ENCODE measurements at places on chromosomes 12 and 14.

DNA sequence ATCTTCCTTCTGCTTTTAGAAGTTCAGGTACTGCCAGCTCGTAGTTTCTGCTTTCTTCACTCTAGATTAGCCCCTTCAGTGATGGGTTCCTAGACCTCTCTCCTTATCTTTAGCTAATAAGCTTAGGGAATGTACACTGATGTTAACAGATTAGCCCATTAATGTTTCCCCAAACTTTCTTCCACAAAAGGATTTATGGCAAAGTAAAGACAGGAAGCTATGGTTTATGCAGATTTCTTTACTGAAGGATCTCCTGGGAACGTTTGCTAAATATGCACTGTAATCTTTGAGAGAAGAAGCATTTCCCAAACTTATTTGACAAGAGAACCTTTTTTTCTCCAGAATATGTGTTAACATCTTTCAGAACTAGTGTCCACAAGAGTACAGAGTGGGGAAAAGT, 4.2 kb downstream of the SOCS4 start:
- DNase-seq: no peak

DNA sequence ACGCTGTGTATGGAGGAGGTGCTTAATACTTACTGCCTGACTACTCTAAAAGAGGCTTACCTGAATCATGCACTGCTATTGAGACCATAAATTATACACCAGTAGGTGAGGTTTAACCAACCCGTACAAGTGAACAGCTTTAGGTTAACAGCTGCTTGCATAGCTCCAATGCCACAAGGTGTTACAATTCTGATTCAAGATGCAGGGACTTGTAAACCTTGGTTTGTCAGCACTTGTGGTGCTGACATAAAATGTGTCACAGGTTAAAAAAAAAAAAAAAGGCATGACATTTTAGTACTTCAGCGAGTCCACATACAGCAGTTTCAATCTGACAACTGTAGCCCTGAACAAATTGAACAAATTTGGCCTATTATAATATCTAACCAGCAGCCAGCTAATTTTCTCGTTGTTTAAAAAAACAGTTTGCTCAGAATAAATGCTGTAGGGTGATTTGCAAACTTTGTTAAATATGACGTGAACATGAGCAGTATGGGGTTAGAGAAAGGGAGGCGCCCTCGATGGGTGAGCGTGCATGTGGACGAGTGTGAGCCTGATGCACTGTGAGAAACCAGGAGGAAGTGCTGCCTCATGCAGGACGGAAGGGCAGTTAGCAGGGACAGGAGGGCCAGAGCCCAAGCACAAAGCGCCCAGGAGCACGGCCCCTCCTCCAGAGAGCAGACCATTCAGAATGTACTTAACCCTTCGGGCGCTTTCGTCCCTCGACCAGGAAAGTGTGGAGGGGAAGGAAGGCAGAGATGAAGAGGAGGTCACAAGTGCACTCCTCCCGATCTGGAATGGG, 44.7 kb downstream of the TCHP start:
- DNase-seq: peak; percentile 32

GRCh38 chr12:50276912-50277671, 6.2 kb downstream of the LIMA1 start:
- no peak for DNase-seq

- no peak for DNase-seq
Measured at GRCh38 chr12:105223352-105223845, 12.6 kb downstream of the APPL2 start.

- no peak for DNase-seq
Measured at GRCh38 chr12:49932023-49932422, 18.5 kb upstream of the AQP2 start.

- no peak for DNase-seq
Measured at GRCh38 chr12:71477609-71478008, 38.0 kb downstream of the LGR5 start.

- DNase-seq: no peak
Measured at GRCh38 chr12:87883806-87884205, 145.4 kb downstream of the C12orf50 start.

GRCh38 chr14:94612174-94612573, at the start of gene SERPINA3:
Gene SERPINA3 (plus strand): TSS chr14:94612391. CDS start chr14:94614442, 2,051 bp downstream.
- peak; percentile 57 for DNase-seq

GRCh38 chr12:68106160-68106559, 53.4 kb downstream of the IFNG start:
- DNase-seq: no peak

DNA sequence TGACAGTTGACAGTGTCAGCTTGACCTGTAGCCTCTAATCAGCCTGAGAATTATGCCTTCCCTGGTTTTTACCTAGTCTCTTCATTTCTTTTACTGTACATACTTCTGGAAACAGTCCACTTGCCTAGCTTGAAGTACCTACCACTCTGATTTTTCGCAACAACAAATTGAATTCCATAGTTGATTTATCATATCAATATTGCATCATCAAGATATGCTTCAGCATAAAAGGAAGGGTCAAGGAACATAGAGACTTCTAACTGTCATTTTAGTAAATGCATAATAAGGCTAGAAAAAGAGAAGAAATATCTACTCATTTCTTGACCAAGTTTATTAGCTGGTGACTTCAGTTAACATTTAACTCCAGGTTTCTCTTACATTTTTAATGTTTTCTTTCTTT, 174.2 kb upstream of the FAR2 start:
- DNase-seq: no peak

DNA sequence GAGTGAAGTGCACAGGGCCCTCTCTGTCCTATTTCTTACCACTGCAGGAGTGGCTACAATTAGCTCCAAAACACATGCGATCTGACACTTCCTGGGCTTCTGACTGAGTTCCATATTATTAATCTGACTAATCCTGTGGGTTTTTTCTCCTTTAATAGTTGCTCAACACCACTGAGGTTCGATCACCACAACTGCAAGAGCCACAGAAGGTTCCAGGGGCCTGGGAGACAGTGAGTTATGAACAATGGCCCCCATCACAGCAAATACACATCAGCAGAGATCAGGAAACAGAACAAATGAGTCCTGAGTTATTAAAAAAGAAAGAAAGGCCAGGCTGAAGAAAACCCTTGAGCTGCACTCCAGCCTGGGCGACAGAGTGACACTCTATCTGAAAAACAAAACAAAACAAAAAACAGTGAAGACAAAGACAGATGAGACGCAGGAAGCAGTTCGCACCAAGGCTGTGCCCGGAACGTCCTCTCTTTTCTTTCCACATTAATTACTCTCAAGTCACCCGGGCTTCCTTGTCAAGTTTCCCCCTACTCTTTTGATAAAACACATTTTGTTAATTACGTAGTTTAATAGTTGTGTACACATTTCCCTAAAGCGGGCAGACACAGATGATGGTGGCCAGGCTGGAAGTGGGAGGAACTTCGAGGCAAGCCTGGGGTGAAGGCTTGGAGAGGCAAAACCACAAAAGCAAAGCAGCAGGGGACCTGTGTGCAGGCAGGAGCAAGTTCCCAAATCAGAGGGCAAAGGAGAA, 42.7 kb downstream of the CDC42BPB start:
- no peak for DNase-seq

DNA sequence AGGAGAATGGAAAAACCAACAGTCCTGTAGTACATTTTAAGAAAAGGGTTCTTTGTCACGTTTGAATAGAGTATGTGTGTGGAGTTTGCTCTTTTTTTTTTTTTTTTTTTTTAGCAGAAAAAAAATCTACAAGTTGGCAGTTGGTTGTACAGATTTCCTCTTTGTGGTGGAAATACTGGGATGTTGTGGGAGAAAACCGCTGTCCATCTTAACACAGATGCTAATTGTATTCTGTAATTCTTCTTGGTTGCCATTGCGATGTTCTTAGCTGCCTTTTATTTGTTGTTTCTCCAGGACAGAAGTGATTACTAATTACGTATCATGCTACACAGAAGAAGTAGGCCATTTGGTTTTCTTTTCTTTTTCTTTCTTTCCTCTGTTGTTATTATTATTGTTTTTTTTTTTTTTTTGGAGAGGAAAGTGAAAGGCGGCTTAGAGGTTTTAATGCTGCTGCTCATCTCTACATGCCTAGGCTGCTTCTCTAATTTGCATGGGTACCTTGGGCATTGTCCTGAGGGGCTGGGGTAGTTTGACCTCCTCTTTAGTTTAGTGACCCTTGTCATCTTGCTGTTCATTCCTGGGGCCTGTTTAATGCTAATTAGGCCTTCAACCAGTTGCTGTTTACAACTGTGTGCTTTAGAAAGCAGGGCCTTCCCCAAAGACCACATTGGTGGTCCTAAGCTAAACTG, 94.7 kb downstream of the TMTC2 start:
- DNase-seq: no peak

- peak; percentile 31 for DNase-seq
Measured at GRCh38 chr12:29066011-29066588, 83.0 kb upstream of the FAR2 start.

DNA sequence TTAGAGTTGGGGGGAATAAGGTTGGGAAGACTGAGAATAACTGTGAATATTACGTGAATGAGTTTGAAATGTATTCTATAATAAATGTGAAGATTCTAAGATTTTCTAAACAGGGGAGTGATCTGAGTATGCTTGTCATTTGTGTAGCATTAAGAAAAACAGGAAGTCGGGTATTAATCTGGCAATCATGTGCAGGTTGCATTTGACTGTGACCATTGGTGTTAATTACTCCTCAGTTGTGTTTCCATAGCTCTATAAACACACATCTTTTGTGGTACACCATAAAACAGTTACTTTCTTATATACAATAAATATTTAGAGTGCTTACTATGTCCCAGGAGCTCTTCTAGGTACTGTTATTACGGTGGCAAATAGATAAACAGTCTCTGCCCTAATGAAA, 434.4 kb upstream of the PDE3A start:
- no peak for DNase-seq

- no peak for DNase-seq
Measured at GRCh38 chr14:34383839-34384238, 78.2 kb downstream of the SPTSSA start.

- no peak for DNase-seq
Measured at GRCh38 chr14:69643430-69644200, 32.2 kb downstream of the SUSD6 start.

GRCh38 chr14:72054911-72055310, 122.7 kb downstream of the RGS6 start:
- DNase-seq: no peak

DNA sequence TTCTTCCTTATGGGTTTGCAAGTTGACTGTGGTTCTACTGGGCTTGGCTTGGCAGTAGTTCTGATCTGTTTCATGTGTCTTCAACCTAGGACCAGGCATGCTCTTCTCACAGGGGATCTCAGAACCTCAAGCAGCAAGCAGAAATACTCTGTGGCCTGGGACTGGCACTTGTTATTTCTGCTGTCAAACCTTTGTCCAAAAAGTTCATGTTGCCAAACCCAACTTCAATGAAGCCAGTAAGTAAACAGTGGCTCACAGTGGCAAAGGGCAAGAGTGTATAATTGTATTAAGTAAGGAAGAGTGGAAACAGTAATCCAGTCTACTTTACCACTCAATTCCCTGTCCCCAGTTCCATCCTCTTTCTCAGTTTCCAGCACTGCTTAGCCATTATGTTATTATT, 15.7 kb upstream of the HMGA2 start:
- DNase-seq: no peak

- peak; percentile 62 for DNase-seq
Measured at GRCh38 chr14:65277580-65278270, 134.8 kb upstream of the FUT8 start.

GRCh38 chr12:103884316-103884715, 43.3 kb upstream of the NT5DC3 start:
- DNase-seq: peak; percentile 56

DNA sequence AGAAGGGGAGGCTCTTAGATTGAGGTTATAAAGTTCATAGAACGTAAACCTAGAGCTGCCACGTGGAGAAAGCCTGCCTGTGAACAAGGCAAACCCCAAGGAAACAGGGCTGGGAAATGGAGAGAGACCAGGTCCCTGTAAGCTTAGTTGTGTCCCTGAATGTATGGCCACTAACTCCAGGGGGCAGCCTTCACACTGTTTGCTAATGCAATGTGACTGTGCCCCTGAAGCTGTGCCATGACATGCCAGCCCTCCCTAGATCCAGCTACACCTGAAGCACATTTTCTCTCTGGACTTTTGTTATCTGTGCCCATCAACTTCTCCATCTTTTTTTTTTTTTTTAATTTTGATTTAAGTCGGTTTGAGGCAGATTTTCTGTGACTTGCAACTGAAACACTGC, 60.6 kb upstream of the TMCC3 start:
- peak; percentile 63 for DNase-seq

DNA sequence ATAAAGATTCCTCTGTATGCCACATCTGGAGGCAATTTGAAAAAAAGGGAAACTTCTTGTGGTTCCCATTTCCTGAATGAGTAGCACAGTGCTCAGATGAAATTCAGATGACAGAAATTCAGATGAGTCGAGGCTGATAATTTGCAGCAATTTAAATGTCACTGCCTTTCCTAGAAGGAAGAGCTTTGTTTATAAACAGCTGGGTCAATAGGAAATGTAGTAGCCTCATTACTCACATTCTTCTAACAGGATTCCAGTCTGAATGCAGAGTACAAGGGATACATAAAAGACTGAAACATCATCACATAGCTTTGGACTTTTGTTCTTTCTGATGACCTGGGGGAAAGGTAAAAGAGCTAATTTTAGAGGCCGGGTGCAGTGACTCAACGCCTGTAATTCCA, 11.3 kb upstream of the DACT1 start:
- DNase-seq: no peak

DNA sequence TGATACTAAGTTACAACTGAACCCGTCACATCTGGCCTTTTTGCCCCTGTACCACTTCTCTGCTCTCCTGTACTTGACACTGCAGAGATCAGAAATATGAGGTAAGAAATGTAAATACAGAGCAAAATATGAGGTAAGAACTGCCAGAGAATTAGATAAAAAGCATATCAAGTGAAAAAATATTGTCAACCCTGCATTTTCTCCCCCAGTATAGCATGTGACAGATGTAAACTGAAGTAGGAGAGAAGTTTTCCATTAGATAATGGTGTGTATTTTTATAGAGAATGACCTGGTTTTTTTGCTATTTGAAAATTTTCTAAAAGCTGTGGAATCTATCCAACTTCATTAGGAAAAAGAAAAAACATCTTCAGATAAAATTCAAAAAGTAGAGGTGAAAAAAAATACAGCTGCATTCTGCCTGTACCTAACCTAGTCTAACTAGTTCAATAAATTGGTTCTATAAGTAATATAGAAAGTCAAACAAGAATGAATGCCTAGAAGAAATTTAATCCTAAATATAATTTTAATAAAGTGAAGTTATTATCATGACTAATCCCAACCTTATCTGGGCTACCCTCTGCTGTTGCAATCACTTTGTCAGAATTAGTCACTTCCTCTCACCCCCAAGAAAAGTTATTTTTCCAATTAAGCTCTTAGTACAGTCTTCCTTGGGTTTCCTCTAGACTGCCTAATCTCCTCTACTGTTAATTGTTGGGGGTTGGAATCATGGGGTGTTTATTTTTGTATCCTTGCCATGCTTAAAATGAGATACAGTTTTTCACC, 210.0 kb downstream of the RASSF9 start:
- no peak for DNase-seq

DNA sequence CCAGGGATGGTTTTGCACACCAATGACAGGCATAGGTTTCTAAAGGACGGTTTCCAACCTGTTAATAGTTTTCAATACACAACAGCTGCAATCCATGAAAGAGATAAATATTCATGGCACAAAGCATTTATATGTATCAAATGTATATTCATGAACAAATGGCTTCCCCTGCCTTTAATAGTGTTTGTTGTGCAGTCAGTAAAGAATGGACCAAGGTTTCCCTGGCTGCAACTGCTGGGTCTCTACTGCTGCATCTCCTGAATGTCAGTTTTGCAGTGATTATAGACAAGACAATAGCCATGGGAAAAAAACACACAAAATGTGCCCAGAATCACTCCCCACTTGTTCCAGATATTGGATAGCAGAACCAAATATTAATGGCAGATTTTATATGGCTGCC, 284.1 kb downstream of the BTG1 start:
- DNase-seq: no peak

All from testis (tissue), 5 donors.